NCI-H187 treated with DMSO at 0.1 percent for 48 hours (cell line): ENCODE measurements at places on chromosomes 7 and 10.

DNA sequence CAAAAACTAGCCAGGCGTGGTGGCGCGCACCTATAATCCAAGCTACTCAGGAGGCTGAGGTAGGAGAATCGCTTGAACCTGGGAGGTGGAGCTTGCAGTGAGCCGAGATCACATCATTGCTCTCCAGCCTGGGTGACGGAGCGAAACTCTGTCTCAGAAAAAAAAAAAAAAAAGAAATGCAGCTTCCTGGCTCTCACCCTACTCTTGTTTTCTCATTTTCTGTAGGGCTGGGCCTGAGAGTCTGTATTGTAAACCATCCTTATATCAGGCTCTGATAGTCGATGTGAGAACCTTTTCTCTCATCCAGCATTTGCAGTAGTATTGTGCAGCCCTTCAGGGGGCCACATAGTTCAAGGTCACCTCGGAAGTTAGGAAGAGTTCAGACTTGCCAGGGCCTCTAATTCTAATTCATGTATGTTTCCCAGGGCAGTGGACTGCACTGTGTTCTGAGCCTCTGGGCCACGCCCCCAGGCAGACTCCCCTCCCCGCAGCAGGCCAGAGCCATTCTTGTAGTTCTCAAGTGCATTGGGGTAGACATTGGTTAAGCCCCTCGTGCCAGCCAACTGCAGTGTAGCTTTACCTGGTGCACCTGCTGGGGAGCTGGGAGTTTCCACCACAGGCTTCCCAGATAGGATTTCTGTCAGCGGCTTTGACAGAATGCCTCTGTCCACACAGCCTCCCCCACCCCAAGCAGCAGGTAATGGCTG lies 38.3 kb upstream of the PDCD4 start:
- DNase-seq, result no peak

DNA sequence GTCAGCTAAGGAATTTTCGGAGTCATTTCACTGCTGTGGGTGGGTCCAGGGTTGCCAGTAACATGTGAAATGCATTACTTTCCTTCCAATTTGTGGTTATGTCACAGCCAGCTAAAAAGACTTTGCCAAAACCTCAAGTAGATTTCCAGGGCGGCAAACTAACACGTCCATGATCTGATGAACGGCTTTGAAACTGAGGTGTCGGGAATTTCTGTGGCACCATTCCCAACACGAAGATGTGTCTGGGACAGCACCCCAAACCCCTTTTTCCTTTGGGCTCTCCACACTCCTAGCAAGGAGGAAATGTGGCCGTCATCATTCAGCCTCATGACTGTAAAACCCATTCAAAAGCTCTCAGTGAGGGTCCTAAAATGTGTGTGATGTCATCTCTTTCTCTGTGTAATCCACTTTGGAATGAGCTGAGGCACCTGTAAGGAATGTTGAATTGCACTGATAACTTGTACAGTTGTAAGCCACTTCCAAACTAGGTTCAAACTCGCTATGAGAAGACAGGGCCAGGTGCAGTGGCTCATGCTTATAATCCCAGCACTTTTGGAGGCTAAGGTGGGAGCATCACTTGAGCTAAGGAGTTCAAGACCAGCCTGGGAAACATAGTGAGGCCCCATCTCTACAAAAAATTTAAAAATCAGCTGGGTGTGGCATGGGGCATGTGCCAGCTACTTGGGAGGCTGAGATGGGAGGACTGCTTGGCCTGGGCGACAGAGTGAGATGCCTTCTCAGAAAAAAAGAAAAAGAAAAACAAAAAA lies 146.1 kb upstream of the FRMD4A start:
- no peak for DNase-seq

- no peak for DNase-seq
Measured at GRCh38 chr7:101784292-101785127, 32.9 kb upstream of the CUX1 start.

DNA sequence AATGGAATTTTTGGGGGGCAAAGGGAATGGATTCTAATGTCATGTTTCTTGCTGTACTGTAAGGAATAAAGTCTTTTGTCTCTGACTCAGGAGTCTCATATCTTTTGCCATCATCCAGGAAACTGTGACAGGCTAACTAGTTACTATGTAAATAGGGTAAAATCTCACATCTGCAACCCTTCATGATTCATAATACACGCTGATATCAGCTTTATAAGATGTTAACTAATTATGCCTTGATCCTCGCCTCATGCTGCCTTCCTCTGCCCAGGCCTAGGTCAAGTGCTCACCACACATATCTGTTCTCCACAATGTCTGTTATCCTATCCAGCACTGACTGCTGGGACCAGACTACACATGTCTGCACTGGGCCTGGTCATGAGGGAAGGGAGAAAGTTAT lies 81.3 kb upstream of the CXCL12 start:
- DNase-seq, result no peak

DNA sequence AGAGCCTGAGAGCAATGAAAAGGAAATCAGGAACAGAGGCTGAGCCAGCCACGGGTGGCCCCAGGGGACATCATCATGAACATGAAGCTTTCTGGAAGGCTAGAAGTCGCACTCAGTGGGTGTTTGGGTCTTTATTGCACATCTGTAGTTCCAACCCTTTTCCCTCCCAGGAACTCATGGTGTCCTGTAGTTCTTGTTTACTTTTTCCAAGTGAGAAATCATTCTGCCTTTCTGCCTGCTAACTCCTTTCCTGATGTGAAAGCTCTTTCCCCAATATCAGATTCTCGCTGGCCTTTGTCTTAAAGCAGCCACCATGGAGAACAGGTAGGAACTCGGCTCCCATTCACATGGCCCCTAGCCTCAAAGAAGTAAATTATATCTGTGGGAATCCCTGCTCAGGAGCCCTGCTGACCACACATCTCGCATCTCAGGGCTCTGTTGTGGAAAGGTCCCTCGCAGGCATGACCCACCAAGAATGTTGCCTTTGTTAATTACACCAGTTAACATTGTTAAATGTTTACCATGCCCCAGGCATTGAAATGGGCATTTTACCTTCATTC lies 542.7 kb downstream of the TNS3 start:
- DNase-seq, result no peak

- DNase-seq, result no peak
Measured at GRCh38 chr10:122154545-122155366, 116.3 kb upstream of the BTBD16 start.

DNA sequence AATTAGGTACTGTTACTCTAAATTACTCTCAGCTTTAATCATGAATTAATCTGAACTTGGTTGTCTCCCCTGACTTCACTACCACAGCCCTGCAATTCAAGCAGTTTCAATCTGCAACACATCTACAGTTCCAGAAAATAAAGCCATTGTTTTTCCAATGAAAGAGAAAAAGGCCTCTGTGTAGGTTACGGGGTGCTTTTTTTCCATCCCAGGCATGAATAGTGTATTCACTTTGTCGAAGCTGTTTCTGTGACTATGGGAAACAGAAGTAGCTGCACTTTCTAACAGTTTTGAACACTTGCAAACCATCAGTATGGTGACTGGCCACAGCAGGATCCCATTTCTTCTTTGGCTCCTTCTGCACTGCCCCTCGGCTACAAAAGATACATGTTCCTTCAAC lies 460.2 kb downstream of the GRM8 start:
- DNase-seq, result no peak

- no peak for DNase-seq
Measured at GRCh38 chr7:98256431-98256830, 4.4 kb upstream of the TECPR1 start.

- no peak for DNase-seq
Measured at GRCh38 chr10:75434291-75434690, 2.9 kb downstream of the LRMDA start.
